ENCODE measurements at places on chromosomes 7 and 10. TPM values are rescaled to one million over a fixed set of nuclear protein-coding genes. Genes with fewer than 3 reads are reported as not detected.

Gene MRPL32
- polyA plus RNA-seq: 193 TPM

Gene EXOC6
- polyA plus RNA-seq: 26.3 TPM

Gene ANKRD30A
- not detected for polyA plus RNA-seq

Gene CPA5
- polyA plus RNA-seq: not detected

Gene FERD3L
- polyA plus RNA-seq: not detected

Gene LRMDA
- 8.4 TPM for polyA plus RNA-seq

Gene GLRX3
- polyA plus RNA-seq: 170 TPM

Gene ASIC3
- polyA plus RNA-seq: 3.3 TPM
